ENCODE measurements at places on chromosomes 1 and 21. TPM values are rescaled to one million over a fixed set of nuclear protein-coding genes. Genes with fewer than 3 reads are reported as not detected.

DNA sequence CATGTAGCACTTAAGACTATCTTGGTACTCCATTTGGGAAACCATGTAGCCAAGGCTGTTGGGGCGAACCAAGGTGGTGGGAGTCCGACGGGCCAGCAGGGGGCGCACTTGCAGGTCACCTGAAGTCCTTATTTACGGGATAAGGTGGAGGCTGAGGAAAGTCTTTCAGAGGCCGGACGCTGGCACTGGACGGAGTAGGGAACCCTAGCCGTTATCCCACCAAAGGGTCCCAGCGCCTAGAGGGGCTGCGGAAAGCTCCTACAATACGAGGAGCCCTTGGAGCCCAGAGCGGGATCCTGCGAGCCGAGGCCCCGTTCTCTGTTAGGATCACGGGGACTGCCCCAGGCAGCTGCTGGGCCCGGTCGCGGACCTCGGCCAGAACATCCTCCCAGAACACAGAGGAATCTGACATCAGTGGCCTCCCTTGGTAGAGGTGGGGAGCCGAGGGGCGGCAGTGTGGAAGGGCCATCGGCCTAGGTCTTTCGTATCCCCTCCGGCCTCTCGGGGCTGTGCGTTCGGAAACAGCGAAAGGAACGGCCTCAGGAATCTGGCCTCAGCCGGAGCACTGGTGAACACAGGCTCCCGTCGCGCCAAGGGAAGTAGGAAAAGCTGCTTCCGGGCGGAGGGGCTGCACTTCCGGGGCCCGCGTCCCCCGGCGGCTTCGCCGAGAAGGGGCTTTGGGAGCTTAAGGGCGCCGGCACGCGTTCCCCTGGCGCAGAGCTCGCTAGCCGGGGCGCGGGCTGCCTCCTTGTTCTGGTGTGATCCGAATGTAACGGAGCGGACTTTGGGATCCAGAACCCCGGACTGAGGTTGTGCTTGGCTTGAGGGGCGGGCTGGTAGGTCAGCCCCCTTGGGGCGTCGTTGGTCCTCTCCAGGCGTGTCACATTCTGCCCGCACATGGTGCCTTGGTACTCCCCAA is 29.9 kb upstream of the RPTN start:
- peak; percentile 77 for DNase-seq

- DNase-seq = no peak
Measured at GRCh38 chr21:34567604-34568155, 47.2 kb downstream of the RCAN1 start.

DNA sequence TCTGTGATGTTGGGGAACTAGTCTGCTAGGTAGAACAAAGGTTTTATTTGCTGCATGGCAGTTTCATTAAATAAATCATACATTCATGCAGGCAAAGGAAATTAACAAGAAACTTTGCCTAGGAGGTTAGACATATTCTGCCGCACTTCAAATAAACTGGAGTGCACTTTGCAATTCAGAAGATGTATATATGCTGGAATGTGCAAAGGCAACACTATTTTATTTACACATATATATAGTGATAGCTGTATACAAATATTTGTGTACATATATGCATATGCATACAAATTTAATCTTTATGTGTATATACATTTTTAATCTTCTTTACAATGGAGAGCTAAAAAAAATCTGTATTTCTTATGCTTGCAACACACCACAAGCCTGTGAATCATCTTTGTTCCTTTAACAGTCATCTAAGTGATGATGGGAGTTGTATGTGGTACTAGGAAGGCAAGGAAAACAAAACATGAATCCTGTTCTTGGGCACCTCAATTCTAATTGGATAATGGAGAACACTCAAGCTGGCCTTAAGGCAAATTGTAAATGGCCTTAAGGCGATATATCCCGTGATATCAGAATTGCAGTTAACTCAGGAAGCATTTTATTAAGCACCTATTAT is 605.8 kb upstream of the CAMK1G start:
- no peak for DNase-seq

- no peak for DNase-seq
Measured at GRCh38 chr1:9882296-9882944, 27.6 kb downstream of the CTNNBIP1 start.

GRCh38 chr1:241343956-241344355 is 13.0 kb downstream of the RGS7 start:
- no peak for DNase-seq

DNA sequence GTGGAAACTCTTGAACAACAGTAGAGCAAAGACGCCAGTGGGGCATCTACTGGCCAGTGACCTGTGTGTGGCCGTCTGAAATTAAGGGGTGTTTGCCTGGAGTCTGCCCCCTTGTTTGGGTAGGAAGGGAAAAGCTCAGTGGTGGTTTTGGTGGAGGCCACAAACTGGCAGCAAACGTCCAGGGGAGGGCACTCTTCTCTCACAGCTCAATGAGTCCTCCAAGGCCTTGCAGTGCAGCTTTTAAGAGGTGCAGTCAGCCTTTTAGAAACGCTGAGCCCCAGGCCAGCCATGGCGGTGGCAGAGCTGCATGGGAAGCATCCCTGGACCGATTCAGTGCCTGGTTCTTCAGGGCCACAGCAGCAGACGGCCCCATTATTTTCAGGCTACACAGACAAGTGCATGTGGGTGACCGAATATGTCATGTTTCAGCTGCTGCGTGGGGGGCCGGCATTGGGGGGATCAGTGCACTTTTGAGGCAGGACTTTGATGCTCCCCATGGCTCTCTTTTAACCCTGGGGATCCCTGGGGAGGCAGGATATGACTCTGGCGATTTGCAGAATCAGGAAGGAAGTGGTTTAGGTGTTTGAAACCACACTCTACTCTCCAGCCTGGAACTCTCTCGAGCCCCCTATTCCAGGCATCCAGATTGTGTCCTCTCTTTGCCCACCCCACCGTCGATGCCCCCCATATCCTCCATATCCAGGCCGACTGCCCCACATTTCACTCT is 414.0 kb downstream of the PRDM2 start:
- DNase-seq = no peak

DNA sequence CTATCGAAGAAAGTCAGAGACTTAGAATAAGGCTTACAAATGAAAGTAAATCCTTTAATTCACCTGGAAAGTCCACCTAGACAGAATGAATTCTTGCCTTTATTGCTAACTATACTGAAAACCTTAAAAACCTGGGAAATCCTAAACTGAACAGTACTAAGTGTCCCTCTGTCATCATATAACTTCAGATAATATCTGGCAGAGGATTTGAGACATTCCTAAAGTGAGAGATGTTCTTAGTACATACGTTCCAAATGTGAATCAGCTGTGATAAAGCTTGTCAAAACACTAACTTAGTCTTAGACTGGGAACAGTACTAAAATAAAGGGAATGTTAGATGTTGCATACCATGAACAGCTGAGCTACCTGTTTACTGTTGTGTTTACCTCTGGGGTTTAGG is 121.7 kb downstream of the TNFSF18 start:
- no peak for DNase-seq

GRCh38 chr1:188584119-188584518 is 1755.4 kb downstream of the PLA2G4A start:
- DNase-seq = peak; percentile 93

DNA sequence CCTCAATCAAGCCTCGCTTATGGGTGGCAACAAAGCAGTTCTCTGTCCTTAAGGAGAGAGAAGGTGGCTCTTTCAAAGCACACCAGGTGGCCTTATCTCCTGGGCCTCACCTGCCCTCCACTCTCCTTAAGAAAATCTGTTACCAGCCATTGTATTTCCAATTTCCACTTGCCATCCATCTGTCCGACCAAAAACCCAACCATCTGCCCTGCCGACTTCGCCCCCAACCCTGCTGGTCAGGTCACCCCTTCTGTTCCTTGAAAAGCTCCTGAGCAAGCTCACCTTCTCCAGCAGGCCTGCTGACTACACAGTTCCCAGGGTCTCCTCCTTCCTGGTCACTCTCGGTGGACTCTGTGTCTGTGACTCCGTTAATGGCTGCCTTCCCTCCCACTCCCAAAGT is 619 bp upstream of the IGFN1 start:
- no peak for DNase-seq

- no peak for DNase-seq
Measured at GRCh38 chr1:170310951-170311350, 165.2 kb downstream of the NTMT2 start.

DNA sequence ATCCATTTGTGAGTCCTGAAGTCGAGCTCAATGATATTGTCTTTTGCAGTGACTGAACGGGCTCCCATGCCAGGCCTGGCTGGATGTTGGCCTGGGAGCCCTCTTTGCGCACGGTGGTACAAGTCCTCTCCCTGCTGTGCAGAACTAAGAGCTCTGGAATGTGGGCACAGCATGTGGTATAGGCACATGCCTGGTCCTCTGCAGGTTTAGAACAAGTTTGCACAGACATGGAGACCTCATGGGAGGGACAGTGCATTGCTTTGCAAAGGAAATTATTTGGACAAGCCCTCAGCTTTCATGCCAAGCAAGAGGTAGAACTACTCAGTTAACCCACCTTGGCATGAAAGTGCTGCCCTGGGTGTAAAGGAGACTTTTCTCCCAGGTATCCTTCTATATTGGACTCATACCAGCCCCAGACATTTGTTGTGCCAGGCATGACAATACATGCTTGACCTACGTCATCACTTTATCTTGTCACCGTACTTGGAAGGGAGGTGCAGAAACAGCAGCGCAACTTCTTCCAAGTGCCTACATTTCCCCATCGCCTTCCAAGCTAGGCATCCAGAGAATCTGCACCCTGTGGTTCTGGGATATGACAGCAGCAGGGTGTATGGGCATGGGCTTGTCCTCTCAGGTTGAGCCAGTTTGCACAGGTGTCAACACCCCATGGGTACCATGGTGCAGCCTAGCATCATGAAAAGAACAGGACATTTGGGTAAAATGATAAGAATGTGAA is 37.6 kb upstream of the MRPS6 start:
- DNase-seq = no peak

- DNase-seq = peak; percentile 36
Measured at GRCh38 chr1:171251042-171251951, 3.0 kb downstream of the FMO1 start.

DNA sequence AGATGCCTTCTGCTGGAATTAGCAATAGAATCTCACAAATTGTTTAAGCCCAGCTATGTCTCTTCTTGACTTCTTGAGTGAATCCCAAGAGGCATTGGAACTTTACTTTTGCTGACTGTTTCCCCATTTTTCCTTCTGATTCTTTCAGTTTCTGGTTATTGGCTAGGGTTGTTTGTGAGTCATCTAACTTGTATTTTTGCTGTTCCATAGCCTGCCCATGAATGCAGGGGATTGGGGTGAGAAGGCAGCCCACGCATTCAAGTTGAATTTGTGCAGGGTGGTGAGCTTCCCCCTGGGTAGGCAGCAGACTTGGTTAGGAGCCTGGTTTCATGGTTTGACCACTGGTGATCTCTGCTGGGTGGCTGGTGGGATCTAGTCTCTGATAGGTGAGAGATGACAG is 10.4 kb upstream of the KLF17 start:
- no peak for DNase-seq

DNA sequence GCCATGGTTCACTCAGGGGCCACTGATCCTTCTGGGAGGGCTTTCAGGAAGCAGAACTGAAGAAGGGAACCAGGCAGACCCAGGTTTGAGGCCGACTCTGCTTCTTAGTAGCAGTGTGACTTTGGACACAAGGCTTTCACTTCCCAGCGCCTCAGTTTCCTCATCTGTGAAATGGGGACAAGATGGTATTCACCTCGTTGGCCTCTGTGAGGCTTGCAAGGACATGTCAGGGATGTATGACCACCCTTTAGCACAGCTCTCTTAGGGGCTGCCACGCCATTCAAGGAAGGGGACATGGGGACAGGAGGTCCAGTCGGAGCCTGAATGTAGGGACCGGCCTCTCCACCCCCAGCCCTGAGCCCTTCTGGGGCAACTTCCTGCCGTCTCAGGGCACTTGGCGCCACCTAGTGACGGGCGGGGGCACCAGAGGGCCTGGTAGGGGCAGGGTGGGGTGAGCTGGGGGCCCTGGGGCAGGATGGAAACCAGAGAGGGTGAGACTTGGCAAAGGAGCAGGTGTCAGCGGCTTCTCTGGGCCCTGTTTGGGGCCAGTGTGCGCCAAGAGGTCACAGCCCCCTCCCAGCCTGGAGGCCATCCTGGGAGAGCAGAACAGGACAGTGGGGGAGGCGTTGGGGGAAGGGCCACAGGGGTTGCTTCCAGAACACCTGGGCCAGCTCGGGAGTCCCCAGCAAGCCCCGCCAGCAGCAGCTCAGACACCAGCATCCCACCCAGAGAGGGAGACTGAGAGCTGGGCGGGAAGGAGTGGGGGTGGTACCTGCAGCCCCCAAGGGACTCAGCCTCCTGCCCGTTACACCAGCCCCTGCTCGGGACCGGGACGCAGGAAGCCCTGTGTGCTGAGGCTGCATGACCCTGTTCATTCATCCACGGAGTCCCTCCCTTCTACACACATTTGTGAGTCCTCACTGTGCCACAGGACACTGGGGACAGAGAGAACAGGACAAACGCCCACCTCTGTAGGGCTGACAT is 102.5 kb upstream of the TARDBP start:
- peak; percentile 28 for DNase-seq

- DNase-seq = no peak
Measured at GRCh38 chr1:225242611-225243010, 185.2 kb downstream of the LBR start.

DNA sequence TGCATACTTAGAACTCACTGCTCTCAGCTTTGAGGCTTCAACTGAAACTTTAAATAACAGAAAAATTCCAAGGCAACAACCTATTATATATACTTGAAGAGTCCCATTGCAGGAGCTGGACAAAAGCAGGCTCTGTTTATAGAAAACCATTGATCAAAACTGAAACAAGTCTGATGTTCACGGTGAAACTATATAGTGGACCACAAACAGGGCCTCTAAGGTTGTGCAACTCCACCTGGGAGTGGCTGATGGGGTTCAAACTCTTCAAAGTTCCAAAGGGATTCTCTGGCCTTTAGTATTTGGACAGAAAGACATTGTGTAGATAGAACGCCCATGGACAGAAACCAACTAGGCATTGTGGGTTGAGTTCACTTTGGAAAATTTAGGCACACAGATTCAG is 140.3 kb downstream of the ZC3H11B start:
- no peak for DNase-seq

- peak; percentile 68 for DNase-seq
Measured at GRCh38 chr1:20100632-20101355, 18.5 kb downstream of the PLA2G2D start.

DNA sequence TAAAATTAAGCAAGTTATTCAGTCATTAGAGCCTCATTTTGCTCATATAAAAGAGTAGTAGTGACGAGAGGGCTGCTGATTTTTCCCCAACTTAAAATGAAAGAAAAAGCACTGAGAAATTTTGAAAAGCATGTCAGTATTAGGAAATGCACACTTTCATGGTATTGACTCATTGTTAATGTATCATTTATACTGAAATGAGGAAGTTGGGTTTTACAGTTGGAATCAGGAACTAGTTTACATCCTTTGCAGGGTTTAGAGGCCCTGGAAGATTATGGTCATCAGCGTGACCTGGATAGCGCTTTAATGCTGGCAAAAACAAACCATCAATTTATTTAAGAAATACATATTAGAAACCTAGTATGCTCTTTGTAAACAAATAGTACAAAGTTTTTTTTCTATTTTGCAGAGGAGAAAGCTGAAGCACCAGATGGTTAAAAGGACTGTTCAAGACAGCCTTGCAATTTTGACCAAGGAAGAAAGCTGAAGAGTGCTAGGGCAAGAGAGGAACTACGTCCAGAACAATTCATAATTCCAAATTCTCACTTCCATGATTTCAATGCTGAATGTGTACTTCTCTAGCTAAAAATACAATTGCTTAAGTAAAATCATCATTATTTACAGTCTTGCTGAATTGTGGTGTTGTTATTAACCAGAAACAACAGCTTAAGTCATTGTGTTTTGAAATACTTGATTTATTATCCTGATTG is 94.8 kb upstream of the SGIP1 start:
- DNase-seq = peak; percentile 36

The NHLH1 gene
- total RNA-seq = not detected

The LCE1C gene
- total RNA-seq = not detected

The NIBAN1 gene
- total RNA-seq = 0.60 TPM

The OR2W3 gene
- not detected for total RNA-seq

The SLC5A3 gene
- 39.7 TPM for total RNA-seq
